ENCODE measurements at places on chromosomes 12 and 14. TPM values are rescaled to one million over a fixed set of nuclear protein-coding genes. Genes with fewer than 3 reads are reported as not detected.

GRCh38 chr12:97466621-97467020 lies 4.0 kb downstream of the RMST start:
- H3K36me3 ChIP-seq: no peaks in the 10 kb centered on the region
- DNase-seq: no peak
- H3K27me3 ChIP-seq: peaks cover 42% of the 10 kb centered on the region
- no peak overlapping the region for H3K4me3 ChIP-seq
- H3K4me1 ChIP-seq: no peaks in the 10 kb centered on the region

ADAM21 gene
- not detected for total RNA-seq

GRCh38 chr14:96727073-96727472 lies 70.1 kb upstream of the VRK1 start:
- DNase-seq: no peak
- H3K36me3 ChIP-seq: no peaks in the 10 kb centered on the region
- H3K27ac ChIP-seq: no peak overlapping the region
- H3K4me1 ChIP-seq: no peaks in the 10 kb centered on the region

MDGA2 gene
- not detected for total RNA-seq

DNA sequence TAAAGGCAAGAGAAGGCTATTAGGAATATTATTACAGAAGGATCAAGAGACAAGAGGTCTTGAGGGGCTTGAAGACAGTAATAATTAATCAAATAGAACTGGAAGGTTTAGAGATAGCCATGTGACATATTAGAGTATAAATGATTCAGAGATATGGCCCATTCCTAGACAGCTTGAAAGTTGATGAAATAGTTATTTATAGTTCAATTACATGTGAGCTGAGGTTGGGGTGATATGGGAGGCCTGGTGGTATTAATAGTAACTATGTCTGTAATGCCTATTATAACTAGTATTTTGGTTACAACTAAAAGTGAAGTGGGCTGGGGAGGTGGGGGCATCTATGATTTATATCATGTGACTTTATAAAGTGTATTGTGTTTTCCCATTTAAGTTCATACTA lies 14.1 kb upstream of the MIS18BP1 start:
- no peak overlapping the region for H3K27ac ChIP-seq
- H3K4me3 ChIP-seq: no peak overlapping the region
- H3K36me3 ChIP-seq: no peaks in the 10 kb centered on the region
- DNase-seq: no peak
- H3K4me1 ChIP-seq: peaks cover 2% of the 10 kb centered on the region

PRKCH gene
- total RNA-seq: 318 TPM

All from activated naive CD8-positive, alpha-beta T cell treated with anti-CD3 and anti-CD28 coated beads, Interleukin-2, amount 10 ng/mL, durations not matched to agents 7 days and 5 days (primary cell).